ENCODE measurements at places on chromosomes 5 and 9. TPM values are rescaled to one million over a fixed set of nuclear protein-coding genes. Genes with fewer than 3 reads are reported as not detected.

FOXD4 gene
- total RNA-seq: 0.31 TPM

DNA sequence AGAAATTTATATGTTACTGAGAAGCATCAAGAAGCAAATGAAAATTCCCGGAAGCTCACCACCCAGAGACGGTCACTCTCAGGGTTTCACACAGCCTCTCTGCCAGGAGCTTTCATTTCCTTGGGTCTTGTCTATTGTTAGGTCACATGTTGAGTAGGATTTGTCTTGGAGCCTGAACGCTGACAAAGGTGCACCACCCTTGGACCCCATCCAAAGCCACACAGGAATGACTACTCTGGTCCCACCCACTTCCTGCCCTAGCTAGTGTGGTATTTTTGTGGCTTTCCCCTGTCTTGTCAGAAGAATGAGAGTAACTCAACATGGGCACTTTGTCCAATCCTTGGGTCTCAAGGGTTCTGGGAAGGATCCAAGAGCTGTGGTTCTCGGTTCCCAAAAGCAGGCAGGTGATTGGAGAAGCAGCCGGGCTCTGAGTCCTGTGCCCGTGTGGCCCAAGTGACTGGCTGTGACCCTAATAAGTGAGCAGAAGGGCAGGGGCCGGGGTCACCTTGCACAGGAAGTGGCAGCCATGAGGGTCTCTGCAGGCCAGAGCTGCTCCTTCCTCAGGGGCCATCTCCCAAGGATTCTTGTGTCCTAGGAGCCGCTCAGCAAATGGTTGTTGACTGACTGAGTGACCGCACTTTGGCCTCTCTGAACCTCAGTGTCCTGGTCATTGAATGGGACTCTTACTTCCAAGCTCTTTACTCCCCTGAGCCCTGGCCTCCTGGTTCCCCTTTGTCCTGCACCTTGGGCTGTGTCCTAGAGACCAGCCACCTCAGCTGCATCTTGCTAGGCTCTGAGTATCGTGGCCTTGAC lies 6.9 kb downstream of the FGD3 start:
- no peak for DNase-seq

- peak; percentile 81 for DNase-seq
Measured at GRCh38 chr5:133247881-133248624, 196.2 kb downstream of the HSPA4 start.

DNA sequence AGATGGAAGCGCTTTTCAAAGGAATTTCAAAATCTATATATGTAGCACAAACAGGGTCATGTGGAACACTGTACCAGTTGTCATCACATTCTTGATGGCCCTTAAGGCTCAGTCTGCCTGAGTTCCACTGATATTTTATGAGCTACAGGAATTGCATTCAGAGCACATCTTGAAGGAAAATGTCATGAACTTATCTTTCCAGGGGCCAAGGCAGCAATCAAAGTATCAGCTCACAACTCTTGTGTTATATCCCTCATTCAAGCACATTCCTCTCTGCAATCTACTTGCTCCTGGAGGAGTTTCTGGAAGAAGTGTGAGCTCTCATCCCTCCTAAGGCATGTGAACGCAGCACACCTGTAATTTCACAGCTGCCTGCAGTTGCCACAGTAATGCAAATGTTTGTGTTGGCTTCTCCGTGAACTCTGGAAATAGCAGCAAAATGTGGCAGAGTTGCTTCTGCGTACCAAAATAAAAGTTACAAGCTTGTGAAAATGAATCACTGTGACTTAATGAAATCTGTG lies 89.7 kb upstream of the EQTN start:
- DNase-seq: peak; percentile 39

GRCh38 chr5:53110156-53110555 lies 599 bp upstream of the MOCS2 start:
- peak; percentile 22 for DNase-seq

GRCh38 chr5:114660791-114661190 lies 298.9 kb downstream of the KCNN2 start:
- no peak for DNase-seq

FGF1 gene
- 0.21 TPM for total RNA-seq

DNA sequence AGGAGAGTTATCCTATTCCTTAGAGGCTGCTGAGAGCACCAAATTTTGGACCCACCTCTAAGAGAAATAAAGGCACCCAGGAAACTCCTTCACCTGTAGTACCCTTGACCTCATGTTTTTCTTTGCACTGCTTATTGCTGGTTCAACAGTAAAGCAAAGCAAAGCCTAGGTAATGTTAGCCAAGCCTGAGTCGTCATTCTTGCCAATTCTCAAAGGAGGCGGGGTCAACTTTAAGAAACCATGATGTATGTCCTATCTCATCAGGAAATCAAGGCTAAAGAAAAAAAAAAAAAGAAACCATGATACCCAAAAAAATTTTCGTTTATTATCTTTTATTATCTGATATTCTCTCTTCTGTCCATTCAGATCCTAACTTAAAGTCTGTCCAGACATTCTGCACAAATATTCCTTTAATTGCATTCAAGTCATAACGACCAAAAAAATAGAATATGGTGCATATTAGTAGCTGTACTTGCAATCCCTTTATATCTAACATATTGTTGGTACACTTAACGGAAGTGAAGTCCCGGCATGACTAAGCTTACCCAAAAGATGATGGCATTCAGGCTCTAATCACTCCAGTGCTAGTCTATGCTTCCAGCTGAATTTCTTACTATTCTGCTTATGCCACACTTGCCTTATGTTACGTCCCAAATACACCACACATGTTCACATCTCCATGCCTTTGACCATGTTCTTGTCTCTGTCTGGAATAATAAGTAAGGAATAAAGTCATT lies 1.8 kb downstream of the AUH start:
- DNase-seq: no peak

- no peak for DNase-seq
Measured at GRCh38 chr5:133698259-133698554, 85.9 kb upstream of the FSTL4 start.

DNA sequence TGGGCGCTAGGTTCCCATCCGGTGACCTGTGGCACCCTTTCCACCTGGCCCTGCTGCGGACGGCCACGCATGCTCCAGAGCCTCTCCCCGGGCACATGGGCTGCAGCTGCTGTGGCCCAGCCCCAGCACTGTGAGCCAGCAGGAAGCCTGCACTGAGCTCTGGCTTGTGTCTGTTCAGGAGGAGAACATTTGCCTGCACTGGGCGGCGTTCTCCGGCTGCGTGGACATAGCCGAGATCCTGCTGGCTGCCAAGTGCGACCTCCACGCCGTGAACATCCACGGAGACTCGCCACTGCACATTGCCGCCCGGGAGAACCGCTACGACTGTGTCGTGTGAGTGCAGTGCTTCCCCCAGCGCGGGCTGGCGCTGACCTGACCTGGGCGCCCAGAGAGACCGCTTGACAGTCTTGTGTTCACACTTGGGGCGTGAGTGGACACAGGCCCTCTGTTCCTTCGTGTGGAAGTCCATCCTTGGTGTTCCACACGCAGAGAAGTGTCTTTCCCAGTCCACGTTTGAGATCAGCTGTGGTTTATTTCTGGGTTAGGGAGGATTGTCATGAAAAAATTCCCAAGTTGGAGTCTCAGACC lies 66.2 kb upstream of the CACNA1B start:
- DNase-seq: no peak

- no peak for DNase-seq
Measured at GRCh38 chr5:54263447-54263846, 46.9 kb downstream of the ARL15 start.

HRH2 gene
- total RNA-seq: 5.9 TPM

KIF27 gene
- 3.9 TPM for total RNA-seq

ZFP2 gene
- total RNA-seq: 0.42 TPM

DNA sequence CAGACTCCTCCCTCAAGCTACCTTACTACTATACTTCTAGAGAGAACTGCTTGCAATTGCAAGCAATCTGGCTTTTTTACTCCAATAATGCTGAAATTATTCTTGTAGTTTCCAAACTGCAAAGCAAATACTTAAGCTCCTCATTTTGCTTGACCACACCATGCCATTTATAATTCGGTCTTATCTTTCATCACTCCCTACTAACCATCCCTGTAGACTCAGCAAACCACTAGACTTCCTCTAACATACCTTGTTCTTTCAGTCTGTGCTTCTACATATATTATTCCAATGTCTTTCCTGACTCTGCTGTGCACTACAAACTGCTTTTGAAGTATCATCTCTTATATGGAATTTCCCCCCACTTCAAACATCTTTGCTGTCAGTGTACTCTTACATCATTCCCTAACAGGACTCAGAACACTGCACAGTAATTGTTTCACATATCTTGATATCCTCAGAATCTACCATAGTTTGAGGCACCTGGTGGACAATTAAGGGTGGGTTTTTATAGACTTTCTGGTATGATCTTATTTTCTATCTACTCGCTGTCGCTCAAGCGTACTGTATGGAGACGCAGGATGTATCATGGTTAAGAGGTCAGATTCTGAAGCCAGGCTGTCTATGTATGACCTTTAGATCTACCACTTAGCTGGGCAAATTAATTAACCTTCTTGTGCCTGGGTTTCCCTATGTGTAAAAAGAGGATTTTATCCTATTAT lies 2.8 kb downstream of the IL6ST start:
- no peak for DNase-seq

DNA sequence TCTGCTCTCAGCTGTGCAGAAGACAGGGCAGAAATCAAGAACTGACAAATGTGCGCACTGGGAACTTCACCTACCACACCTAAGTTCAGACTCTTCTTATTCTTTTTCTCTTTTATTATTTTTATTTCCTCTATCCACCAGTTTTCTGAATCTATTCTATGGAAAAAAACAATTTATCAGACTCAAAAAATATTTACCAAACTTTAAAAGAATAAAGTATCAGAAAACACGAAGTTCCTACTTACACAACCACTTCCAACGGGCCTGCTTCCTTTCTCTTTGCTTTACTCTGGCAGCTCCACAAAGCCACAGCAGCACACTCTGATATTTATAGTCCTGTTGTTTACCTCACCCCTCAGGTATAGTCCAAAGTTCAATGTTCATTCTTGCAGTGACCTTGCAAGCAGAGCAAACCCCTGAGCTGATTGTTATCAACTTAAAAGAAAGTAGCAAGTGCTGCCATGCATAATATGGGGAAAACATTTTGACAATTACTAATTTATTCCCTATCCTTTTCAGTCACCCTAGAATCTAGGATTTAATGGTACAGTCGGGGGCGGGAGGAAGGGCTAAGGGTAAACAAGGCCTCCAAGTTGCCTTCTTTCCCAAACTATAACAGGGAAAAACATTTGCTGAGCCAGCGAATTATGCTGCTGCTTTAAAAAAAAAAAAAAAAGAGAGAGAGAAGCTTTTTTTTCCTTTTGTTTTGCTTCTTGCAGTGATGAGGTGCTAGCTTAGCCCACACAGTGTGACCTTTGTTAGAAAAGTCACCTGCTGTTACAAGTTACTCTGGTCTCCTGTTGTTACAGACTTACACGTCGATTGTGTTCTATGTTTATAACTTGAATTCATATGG lies at the start of gene SELENOP:
TSS of gene SELENOP (minus strand) at position 302 of the 856 bp plus-strand sequence. CDS start 3,539 bp downstream, outside the sequence.
- DNase-seq: peak; percentile 75

- peak; percentile 16 for DNase-seq
Measured at GRCh38 chr9:16290169-16290568, 580.3 kb downstream of the BNC2 start.

DNA sequence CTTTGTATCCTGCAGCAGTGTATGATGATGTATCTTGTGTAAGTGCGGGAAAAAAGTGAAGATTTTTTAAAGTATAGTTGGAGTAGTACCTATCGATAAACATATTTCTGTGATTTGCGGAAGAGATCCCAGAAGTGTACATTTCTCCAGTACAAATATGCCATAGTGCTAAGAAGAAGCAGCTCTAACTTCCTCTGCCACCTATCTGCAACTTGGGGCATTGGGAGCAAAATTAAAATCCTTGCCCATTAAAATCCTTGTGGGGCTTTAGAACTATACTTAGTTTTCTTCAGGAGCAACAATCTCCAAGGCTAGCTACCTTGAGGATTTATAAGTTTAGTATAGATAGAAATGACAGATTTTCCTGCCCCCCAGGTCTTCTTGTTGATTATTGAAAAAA lies 123.7 kb downstream of the VCAN start:
- no peak for DNase-seq

HRCT1 gene
- total RNA-seq: not detected

GRCh38 chr9:77731008-77731698 lies 83.0 kb upstream of the GNA14 start:
- DNase-seq: no peak

DNA sequence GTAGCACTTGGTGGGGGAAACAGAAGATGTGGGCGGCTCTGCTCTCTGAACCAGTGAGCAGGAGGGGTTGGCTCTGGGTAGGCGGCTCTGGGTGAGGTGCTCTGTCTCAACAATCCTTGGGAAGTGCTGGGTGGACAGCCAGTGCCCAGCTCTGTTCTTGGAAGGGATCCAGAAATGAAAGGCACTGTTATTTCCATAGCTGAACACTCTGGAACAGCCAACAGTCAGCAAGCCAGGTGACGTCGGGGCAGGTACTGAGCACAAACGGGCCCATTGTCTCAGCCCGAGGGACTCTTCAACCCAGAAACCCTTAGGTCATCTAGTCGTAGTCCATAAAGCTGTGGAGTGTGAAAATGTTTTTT lies 36.3 kb downstream of the OLFM1 start:
- no peak for DNase-seq

- peak; percentile 81 for DNase-seq
Measured at GRCh38 chr9:77648234-77649108, at the start of gene GNA14. Gene GNA14, minus strand, starts transcription at chr9:77648322. Its CDS starts 529 bp downstream, at chr9:77647793.

GRCh38 chr9:123327697-123328100 lies 28.3 kb upstream of the CRB2 start:
- DNase-seq: peak; percentile 41

DNA sequence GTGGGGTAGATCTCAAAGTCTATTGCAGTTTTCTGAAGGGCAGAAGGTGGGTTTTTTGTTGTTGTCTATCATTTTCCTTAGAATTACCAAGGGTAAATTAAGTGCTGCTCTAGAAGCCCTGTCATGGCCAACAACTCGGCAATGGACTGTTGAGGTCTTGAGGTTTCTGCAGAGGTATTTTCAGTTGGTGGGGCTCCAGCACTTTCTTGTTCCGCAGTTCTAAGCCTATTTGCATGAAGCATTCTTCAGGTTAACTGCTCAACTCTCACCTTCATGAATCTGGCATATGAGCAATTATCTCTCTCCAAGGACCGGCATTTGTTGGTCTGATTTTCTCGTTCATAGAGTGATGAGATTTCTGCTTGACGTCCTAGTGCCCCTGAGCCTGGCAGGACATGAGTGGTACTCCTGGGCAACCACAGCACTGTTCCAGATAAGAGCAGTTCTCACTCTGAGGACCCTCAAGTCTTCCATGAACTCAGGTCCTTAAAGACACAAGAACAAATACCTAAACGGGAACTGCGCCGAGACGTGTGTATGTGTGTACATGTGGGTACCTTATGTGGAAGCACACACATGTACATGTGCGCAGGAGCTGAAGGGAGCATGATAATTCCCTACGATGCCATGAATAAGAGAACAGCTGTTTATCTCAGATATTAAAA lies 544.5 kb downstream of the CSNK1G3 start:
- no peak for DNase-seq

DNA sequence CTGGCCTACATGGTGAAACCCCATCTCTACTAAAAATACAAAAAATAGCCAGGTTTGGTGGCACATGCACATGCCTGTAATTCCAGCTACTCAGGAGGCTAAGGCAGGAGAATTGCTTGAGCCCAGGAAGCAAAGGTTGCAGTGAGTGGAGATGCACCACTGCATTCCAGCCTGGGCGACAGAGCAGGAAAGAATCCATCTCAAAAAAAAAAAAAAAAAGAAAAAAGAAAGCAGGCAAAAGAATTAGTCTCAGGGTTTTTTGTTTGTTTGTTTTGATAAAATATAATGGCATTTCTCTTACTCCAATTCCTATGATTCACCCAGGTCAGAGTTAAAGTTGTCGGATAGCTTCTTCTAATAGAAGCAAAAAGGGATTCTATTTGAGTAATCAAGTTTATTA lies 67.0 kb upstream of the ATG10 start:
- no peak for DNase-seq

Data from GM23338 (cell line).